Activated CD8-positive, alpha-beta memory T cell treated with anti-CD3 and anti-CD28 coated beads, Interleukin-2, amount 10 ng/mL, durations not matched to agents 7 days and 5 days (primary cell): ENCODE measurements at places on chromosomes 12 and 14. TPM values are rescaled to one million over a fixed set of nuclear protein-coding genes. Genes with fewer than 3 reads are reported as not detected.

Gene BATF
- total RNA-seq: 81.3 TPM

Gene ERBB3
- total RNA-seq: 1.8 TPM

DNA sequence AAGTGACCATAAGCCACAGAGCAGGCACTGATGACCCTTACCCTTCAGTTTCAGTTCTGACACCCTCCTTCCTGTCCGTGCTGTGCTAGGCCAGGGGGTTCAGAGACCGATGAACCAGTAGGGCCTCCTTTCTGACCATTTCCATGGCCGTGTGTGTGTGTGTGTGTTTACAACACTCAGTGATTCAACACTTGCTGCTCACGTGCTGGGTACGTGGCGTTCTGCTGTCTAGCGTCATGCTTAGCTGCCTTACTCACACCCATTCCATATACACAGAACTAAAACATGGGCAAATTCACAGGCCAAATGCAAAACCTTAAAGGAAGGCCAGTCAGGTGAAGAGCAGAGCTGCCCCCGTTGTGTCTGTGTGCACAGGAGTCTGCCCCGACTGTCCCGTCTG lies 67.5 kb downstream of the DNAH10 start:
- DNase-seq: no peak
- H3K27me3 ChIP-seq: peaks cover 25% of the 10 kb centered on the region
- H3K27ac ChIP-seq: no peak overlapping the region
- no peak overlapping the region for H3K4me3 ChIP-seq

Gene ASB2
- 177 TPM for total RNA-seq
